ENCODE measurements at places on chromosomes 11 and 22.

GRCh38 chr11:10304495-10305261 is at the start of gene ADM:
Gene ADM (plus strand): TSS chr11:10305073. CDS start chr11:10305701, 628 bp downstream.
- peak; percentile 48 for DNase-seq

DNA sequence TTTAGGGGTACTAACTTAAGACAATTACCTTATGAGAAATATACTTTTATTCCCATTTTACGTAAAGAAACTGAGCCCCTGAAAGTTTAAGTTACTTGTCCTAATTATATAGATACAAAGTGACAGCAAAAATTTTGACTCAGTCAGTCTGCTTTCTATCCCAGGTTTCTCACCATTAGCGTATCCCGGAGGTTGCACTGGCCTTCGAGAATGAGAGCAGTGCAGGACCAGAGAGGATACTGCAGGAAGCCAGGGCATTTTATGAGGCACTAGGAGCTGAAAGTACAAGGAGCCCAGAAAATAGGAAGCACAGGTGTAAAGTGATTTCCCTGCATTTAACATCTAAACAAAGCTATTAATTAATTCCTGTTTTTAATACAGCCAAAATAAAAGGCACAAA is 55.4 kb downstream of the GRIA4 start:
- no peak for DNase-seq

DNA sequence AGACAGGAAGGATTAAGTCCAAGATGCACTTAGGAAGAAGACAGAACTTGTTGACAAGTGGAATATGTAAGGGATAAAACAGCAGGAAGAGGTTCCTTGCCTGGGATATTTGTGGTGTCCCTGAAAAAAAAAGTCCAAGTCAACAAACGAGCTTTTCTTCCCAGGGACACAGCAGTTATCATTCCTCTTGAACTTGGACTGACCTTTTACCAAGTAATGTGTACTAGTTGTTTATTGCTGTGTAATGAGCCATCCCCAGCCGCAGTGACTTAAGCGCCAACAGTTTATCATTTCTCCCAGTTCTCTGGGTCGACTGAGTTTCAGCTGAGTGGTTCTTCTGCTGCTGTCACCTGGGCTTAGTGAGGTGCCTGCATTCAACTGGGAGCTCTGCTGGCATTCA is 37.0 kb downstream of the KREMEN1 start:
- no peak for DNase-seq

- peak; percentile 43 for DNase-seq
Observed at GRCh38 chr22:23752090-23752691, 1.3 kb upstream of the ZNF70 start.

DNA sequence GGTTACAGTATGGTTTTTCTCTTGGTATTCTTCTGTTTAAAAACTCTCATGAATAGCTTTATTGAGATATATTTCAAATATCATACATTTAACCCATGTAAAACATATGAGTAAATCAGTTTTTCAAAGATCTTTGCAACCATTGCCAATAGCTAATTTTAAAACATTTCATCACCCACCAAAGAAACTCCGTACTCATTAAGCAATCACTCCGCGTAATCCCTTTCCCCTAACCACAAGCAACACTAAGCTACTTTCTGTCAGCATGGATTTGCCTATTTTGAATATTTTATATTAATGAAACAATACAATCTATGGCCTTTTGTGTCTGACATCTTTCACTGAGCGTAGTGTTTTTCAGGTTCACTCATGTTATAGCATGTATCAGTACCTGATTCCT is 697.9 kb upstream of the ANO5 start:
- DNase-seq, result no peak

- no peak for DNase-seq
Observed at GRCh38 chr22:33000342-33001280, 57.6 kb downstream of the SYN3 start.
